ENCODE measurements at places on chromosomes 7 and 10. TPM values are rescaled to one million over a fixed set of nuclear protein-coding genes. Genes with fewer than 3 reads are reported as not detected.

KLLN gene
- 0.69 TPM for total RNA-seq

CTAGE4 gene
- 2.7 TPM for total RNA-seq

DNA sequence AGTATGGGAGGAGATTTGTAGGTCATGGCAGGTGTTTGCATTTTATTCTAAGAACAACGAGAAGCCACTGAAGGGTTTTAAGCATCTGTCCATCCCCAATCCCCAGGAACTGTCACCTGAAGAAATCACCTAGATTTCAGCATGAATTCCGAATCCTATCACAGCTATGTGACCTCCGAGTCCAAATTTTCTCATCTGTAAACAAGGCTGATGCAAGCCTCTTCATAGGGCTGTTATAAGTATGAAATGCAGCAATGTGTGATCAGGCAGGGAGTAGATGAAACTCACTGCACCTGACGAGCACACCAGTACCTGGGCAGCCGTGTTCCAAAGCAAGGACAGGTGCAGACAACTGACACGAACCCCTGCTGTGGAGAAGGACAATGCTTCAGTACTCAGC, 14.0 kb downstream of the HABP2 start:
- no peak for DNase-seq

DNA sequence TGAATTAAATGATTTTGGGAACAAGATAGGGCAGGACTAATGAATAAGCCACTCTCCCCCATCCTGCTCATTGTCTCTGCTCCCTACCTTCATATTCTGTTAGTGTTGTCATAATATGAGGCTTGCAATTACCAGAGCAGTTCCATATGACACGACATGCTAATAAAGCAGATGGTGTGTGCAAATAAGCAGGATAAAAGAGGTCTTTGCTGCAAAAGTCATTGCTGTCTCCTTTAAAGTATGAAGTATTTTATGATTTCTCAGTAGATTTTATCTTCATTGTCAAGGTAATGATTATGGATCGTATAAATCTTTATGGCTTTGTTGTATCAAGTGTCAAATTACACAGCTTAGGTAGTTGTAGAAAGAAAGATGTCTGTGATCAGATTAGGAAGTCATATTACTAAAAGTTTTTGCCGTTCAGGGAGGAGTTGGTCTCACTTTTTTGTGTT, 114.8 kb downstream of the SDK1 start:
- no peak for DNase-seq

Data from M059J (cell line).